ENCODE measurements at places on chromosomes 11 and 22.
A peak's percentile ranks its signal among the peaks of the same experiment; 100 is the strongest.

- no peak for DNase-seq
Measured at GRCh38 chr11:113311536-113311935, 2.8 kb upstream of the TTC12 start.

- DNase-seq: no peak
Measured at GRCh38 chr11:95495706-95496105, 264.7 kb upstream of the SESN3 start.

GRCh38 chr11:133887692-133888332 lies 42.5 kb upstream of the SPATA19 start:
- no peak for DNase-seq

DNA sequence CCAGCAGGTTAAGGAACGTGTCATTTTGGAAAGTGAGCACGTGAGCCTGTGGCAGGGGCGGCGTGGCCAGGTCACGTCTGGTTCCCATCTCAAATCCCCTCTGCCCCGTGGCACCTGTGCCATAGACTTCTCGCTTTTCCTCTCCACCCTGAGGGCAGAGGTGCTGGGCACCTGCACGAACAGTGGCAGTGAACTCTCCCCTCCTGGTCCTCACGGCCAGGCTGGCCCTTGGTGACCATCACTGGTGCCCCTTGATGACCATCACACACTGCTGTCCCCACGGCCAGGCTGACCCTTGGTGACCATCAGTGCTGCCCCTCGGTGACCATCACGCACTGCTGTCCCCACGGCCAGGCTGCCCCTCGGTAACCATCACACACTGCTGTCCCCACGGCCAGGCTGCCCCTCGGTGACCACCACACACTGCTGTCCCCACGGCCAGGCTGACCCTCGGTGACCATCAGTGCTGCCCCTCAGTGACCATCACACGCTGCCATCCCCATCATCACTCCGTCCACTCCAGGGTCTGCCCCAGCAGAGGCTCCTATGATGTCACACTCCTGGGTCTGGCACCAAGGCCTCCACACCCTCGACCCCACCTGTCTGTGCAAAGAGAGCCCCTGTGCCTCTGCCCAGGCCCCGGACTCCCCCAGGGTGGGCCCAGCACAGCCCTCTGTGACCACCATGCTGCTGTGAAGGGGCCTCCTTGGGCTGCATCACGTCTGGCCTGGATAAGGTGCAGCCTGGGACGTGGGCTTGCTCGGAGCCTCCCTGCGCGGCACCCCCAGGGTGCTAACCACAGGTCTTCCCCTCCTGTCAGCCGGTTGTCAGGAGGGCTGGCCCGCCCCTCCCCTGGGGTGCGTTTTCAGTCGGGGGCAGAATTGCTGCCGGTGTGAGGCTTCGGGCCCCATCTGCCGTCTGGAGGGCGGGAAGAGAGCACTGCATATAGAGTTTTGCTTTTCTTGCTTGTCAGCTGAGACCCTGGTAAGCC lies 738.6 kb downstream of the BRD1 start:
- DNase-seq: no peak

DNA sequence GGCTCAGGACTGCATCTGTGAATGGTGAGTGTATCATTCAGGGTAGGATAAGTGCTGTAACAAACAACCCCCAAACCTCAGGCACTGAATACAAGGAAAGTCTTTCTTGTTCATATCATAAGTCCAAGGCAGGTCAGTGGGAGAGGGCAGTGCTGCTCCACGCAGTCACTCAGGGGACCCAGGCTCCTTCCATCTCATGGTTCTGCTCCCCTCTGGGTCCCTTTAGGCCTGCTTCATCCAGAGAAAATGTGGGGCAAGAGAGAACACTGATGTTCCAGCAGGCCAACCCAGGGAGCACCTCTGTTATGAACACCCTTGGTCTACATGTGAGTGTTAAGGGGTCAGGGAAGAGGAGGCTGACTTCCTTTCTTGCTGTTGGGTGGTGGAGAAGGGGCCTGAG lies 187.8 kb downstream of the CHST1 start:
- no peak for DNase-seq

- DNase-seq: no peak
Measured at GRCh38 chr22:41339823-41340222, 38.5 kb downstream of the ZC3H7B start.

GRCh38 chr11:83004746-83005556 lies 66.7 kb downstream of the RAB30 start:
- no peak for DNase-seq

DNA sequence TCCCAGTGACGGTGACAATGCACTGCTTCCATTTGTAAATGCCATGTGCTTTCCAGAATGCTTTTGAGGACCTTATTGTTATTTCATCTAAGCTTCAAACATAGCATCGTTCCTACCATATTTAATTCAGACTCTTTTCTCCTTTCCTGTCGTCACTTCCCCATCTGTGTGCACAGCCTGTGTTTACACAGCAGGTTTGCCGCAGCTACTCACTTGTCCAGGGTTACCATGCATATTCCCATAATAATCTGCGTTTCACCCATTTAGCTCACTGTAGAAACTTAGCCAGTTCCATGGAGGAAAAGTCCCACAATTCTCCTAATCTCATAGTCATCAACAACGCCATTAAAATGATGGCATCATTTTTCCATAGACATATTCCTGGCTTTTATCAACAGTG lies 48.0 kb downstream of the FLI1 start:
- DNase-seq: no peak

- no peak for DNase-seq
Measured at GRCh38 chr22:35217527-35217926, 39.8 kb upstream of the HMGXB4 start.

DNA sequence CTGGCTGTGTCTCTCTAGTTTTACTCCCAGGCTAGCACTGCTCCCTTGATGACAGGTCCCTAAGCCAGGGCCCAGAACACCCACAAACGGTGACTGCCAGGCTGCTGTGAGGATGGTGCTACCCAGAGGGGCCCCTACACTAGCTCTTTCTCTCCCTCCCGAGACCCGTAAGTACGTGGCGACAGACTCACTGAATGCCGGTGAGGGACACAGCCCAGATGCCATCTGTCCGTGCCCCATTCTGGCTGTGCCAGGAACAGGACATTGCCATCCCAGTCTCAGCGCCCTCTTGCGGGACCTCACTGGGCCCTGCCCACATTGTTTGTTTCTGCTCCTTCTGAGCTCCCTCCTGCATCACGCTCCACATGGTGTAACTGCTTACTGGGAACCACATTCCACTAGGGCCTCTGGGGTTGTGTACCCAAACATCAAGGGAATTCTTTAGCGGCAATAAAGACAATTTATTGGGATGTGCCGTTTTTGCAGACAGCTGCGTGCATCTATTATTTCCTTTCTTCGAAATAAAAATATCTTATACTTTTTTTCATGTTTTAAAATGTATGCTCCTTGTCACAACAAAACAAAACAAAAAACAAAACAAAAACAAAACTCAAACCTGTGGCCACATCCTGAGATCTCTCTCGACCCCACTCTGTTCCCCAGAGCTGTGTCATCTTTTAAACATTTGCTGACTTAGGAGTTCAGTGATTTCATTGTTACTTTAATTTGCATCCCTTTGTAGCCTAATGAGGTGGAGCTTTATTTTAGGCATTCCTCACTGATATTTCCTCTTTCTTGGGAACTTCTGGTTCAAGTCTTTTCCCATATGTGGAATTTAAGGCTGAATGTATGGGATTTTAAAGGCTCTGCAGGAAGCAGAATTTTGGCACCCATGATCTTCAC lies 4.4 kb upstream of the TPCN2 start:
- DNase-seq: peak; percentile 68

- DNase-seq: no peak
Measured at GRCh38 chr22:32854351-32854804, 52.9 kb downstream of the TIMP3 start.

DNA sequence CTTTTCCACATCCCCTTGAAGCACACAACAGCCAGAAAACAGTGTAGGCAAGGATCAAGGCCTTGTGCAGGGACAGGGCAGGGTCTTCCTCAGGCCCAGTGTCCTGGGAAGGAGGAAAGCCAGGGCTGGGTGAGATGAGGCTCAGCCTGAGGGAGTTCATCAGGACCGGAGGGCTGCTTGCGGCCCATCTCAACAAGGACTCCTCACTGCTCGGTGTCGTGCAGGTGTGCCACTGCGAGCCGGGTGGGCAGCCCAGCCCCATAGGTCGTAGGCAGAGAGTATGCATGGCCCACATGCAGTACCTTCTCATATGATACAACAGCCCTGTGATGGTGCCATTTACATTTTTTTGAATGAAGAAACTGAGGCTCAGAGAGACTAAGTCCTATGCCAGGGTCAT lies 12.9 kb downstream of the SHISA8 start:
- no peak for DNase-seq

DNA sequence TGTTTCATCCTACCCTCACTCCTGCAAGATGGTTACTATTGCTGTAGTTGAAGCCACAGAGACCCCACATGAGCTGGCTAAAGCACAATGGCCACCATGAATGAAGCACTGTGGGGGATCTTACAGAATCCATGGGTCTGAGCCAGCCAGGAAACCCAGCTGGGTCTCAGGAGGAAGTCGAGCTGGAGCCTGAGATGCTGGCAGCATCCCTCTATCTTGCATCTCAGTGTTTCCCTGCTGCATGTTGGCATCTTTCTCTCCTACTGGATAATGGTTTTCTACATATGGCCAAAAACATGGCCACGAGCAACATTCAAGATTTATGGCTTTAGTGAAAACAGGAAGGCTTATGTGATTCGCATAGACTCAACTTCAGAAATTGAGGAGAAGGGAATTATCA lies 219.3 kb upstream of the SNX19 start:
- DNase-seq: no peak

DNA sequence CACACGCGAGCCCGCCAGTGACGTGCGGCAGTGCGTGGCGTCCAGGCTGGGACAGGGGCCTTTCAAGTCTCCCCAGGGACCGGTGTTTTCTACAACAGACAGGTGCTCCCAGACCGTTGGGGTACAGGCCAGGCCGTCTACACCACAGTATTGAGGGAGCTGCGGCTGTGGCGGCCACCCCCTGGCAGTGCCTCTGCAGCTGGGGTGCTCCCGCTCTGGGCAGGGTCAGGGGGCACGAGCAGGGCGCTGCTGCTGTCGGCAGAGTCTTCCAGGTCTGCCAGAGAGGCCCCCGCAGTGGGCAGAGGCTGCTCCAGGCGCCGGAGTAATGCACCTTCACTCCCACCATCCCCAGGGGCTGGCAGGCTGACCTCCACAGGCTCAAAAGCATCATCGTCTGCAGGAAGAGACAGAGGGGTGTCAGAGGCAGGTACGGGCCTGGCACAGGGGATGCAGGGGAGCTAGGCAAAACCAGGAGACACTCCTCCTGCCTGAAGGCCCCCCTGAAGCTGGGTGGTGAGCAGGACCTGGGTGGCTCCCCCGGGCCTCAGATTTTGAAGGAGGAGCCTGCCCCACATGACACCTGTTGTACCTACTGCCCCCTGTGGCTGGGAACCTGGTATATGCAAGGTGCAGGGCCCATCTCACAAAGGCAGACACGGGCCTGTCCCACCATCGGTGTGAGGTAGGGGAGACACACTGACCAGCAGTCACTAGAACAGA lies 83.3 kb downstream of the DGCR2 start:
- DNase-seq: no peak

- DNase-seq: no peak
Measured at GRCh38 chr11:121091492-121092152, 9.4 kb upstream of the TECTA start.

GRCh38 chr11:2999464-2999998 lies 7.4 kb upstream of the NAP1L4 start:
- no peak for DNase-seq

DNA sequence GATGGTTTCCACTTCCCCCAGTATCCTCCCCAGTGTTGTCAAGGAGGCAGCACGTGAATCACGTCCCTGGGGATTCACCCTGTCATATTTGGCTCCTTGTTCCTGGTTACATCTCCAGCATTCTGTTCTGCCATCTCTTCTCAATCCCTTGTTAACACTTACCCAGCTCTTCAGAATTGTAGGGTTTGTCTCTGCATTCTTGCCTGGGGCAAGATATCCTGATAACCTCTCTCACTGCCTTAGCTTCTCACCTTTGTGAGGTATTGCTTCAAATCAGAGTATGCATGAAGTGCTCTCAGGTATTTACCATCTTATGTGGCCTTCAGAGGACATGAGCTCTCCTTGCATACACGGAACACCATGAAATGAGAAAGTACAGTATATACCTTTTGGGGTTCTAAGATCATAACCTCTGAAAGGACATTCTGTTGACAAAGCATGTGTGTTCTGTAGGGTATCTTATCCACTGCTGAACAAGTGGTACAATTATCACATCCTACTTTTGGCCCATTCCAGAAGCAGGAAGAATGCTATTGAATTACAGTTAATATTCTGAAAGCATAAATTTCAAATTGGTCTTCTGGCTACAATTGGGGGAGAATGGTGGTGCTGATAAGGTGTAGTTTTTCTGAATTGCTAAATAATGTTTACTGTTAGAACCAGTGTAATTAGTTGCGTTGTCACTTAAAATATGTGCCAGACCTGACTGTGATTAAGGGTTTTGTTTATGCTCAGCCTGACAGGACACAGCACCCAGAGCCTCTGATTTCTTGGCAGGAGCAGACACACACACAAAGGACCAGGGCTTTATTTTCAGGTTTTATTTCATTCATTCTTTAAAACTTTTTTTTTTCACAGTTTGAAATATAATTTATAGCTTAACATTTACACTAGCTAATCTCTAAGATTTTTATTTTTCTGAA lies 32.7 kb downstream of the VSTM5 start:
- DNase-seq: no peak

GRCh38 chr11:130198292-130198691 lies 38.7 kb downstream of the ST14 start:
- no peak for DNase-seq

DNA sequence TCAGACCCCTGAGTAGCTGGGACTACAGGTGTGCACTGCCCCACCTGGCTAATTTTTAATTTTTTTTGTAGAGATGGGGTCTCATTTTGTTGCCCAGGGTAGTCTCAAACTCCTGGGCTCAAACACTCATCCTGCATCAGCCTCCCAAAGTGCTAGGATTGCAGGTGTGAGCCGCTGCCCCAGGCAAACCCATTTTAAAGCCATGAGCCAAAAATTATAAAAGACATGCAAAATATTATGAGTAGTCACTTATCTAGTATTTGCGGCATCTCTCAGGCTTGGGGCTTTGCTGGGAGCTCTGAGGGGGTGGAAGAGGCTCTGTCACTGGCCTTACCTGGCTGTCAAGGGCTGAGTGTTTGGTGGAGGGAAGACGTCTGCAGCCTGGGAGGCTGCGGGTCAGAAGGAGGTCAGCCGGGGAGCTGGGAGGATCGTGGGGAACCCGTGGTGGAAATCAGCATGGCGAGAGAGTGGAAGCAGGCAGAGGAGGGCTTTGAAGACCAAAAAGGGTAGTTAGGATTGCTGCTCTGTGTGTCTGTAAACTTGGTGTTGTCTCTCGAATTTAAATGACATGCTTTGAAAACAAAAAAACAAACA lies 69.1 kb upstream of the PARVG start:
- no peak for DNase-seq

DNA sequence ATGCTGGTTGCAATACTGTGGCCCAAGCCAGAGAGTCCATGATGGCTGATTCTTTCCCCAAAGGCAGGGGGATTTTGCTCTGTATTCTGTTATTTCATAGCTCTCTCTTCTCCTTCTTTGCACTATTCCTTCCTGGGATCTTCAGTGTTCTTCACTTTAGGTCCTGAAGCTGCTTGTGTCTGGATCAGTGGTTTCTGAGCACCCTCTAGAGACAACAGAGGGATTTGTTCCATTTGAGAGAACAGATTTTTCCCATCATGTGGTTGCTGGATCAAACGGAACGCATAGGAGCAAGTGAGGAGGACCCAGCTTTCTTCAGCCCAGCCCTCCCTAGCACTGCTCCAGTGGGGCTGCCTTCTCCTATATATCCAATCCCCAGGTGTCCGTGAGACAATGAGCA lies 68.7 kb upstream of the SYN3 start:
- peak; percentile 50 for DNase-seq

GRCh38 chr11:98798333-98798732 lies 222.4 kb upstream of the CNTN5 start:
- DNase-seq: no peak

- no peak for DNase-seq
Measured at GRCh38 chr11:134312223-134312622, 19.6 kb upstream of the GLB1L2 start.
